ENCODE measurements at places on chromosomes 11 and 22.

GRCh38 chr11:113270080-113270479 is 44.3 kb upstream of the TTC12 start:
- no peak for DNase-seq

- no peak for DNase-seq
Observed at GRCh38 chr11:57324154-57324885, 432 bp downstream of the TNKS1BP1 start.

DNA sequence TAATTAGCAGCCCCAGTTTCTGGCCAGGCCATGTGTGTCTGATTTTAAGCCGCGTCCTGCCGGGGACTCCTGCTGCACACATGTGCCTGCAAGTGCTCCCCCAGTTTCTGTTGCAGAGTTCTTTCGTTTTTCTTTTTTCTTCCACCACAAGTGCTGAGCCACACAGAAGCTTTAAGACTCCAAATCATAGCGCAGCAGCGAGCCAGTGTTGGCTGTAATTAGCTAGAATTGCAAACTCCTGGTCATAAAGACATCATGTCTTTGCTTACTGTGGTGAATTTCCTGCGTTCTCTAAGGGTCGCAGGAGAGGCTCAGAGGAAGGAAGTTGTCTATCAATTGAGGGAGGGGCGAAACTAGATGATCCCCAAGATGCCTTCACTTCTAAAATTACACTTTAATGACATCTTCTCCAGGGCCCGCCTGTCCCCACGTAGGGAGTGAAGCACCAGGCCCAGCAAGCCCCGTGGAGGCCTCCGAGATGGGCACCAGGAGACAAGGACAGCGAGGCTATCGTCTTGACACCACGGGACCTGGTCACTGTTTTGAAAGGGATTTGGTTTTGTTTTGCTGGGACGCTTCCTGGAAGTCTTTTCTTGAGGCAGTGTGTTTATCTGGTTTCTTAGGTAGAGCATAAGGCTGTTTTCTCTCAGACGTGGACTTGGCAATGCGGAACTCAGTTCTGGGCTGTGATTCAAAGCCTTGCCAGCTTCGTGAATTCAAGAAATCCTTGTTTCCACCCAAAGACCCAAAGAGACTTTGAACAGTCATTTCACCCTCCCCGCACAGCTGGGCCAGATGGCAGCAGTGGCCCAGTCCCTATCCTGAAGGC is 71.8 kb downstream of the UBASH3B start:
- no peak for DNase-seq

DNA sequence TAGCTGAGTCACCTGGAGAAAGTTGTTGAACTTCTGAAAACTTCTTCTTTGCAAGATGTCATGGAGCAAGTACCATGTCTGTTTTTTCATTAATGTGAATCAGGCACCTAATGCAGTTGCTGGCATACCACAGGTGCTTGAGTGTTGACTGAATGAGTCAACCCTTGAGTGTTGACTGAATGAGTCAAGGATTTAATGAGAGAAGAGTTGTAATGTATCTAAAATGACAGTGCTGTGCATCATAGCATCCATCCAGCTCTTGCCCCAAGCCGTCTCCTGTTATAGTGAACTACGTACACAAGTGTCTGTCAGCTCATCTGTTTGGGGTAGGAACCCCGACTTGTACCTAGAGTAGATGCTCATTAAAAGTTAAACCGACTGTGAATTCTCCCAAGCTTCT is 93.1 kb downstream of the CWC15 start:
- DNase-seq = peak; percentile 99

DNA sequence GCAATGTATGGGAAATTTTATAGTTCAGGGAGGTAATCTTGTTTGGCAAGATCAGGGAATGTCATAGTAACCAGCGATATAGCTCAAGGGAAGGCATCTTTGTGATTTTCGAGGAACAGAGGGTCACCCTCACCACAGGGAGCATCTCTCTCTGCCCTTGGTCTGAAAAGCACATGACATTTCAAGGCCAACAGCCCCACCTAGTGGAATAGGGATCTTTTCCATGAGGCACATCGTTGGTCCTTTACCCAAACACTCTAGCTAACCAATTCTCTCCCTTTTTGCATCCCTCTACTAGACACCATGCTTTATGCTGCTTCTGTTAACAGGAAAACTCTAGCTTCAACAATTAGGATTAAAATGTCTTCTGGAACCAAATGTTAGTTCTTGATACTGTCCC is 179.0 kb downstream of the GRM5 start:
- peak; percentile 37 for DNase-seq

DNA sequence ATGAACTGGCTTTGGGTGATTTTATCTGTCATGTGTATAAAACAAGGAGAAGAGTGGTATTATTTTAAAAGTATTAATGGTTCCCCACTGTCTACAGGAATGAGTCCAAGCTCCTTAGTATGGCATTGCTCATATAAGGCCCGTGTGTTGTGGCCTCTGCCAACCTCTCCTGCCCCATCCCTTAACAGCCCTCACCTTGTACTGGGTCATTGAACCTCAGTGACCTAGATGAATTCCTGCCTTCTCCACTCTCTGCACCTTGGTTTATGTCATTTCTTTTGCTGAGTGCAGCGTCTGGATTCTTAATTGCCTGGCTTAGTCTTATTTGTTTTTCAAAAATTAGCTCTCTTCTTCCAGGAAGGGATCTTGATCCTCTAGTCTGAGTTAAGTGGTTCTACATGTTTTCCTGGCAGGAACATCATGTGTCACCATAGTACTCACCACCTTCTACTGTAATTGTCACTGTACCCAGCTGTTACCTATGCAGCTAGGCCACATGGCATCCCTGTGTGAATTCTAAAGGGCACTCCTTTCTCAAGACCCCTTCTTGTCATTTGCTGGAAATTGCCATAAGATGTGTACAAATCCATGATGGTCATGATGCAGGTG is 36.2 kb upstream of the POGLUT3 start:
- DNase-seq = no peak

Measured in bronchial epithelial cell (primary cell).